ENCODE measurements at places on chromosomes 11 and 22.

- DNase-seq = no peak
Measured at GRCh38 chr11:131397675-131398074, 27.3 kb downstream of the NTM start.

GRCh38 chr22:21026783-21027692, 5.3 kb downstream of the SLC7A4 start:
- no peak for DNase-seq

DNA sequence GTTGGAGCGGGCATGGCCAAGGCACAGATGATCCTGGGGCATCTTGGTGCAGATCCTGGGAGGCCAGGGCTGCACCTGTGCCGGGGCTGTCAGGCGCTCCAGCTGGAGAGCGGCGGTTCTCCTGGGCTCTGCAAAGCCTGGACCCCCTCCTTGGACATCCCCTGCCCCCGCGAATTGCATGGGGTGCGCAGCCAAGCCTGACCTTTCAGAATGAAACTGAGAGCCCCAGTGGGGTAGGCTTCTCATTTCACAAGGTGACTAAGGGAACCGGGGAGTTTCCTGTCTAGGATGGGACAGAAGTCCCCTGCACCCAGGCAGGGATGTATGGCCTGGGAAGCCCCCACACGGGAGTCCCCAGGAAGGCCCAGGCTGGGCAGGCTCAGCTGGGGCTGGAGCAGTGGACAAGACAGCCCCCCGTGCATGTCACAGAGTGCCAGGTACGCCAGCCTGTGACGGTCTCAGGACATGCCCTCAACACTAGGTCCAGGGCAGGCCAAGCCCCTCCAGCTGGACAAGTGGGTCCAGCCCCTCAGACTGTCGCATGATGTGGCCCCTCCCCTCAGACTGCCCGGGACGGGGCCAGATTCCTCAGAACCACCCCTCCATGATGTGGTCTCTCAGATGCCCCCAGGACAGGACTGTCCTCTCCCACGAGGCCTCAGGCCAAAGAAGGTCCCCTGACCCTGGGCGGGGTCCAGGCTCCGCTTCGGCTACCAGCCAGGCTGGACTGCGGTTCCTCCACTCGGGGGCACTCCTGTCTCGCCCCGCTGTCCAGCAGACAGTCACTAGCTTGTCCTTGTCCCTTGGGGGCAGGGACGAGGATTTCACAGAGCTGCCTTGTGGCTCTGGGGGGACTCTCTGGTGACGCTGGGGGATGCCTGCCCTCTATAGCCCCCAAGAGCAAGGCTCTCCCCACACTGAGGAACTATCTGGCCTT, 2.3 kb downstream of the LSP1 start:
- DNase-seq = peak; percentile 81

- DNase-seq = no peak
Measured at GRCh38 chr11:2521733-2522630, 77.2 kb downstream of the KCNQ1 start.

DNA sequence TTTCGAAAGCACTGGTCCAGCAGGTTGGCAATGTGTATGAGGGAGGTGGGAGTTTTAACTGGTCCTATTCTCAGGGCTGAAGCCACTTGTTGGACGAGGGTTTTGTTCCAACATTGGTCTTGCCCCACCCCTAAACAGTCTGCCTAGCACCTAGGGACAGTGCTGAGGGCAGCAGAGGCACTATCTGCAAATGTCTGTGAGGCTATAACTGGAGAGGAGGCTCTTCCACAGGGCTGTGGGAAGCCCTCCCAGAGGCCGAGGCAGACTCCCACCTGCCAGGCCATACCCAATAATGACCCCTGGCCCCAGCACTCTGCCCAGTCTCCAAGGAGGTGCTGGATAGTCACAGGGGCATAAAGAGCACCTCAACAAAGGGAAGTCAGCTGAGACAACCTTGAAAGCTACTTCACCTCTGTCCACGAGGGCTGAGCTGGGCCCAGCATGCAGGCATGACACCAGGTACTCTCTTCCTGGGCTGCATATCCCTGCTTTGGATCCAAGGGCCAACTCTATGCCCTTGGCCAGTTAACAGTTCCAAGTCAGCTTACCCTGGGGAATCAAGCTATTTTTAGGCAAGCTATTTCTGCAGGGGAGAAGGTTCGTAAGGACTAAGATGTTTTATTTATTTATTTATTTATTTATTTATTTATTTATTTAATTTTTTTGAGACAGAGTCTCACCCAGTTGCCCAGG, 40.2 kb upstream of the SLC25A1 start:
- DNase-seq = no peak

DNA sequence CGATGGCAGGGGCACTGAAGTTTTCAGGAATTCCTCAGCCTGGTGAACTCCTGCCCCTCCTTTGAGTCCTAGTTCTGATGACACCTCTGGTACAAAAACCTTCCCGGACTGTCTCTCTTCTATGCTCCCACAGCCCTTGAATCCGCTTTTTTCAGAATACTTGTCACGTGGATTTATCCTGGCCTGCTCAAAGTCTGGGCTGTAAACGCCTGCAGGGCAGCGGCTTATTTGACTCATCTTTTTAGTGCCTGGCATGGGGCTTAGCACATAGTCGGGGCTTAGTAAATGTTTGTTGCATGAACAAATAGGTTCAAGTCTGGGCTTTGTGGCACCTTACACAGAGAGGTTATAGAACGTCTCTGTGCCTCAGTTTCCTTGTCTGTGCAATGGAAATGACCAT, 13.4 kb upstream of the KCNJ11 start:
- DNase-seq = no peak

DNA sequence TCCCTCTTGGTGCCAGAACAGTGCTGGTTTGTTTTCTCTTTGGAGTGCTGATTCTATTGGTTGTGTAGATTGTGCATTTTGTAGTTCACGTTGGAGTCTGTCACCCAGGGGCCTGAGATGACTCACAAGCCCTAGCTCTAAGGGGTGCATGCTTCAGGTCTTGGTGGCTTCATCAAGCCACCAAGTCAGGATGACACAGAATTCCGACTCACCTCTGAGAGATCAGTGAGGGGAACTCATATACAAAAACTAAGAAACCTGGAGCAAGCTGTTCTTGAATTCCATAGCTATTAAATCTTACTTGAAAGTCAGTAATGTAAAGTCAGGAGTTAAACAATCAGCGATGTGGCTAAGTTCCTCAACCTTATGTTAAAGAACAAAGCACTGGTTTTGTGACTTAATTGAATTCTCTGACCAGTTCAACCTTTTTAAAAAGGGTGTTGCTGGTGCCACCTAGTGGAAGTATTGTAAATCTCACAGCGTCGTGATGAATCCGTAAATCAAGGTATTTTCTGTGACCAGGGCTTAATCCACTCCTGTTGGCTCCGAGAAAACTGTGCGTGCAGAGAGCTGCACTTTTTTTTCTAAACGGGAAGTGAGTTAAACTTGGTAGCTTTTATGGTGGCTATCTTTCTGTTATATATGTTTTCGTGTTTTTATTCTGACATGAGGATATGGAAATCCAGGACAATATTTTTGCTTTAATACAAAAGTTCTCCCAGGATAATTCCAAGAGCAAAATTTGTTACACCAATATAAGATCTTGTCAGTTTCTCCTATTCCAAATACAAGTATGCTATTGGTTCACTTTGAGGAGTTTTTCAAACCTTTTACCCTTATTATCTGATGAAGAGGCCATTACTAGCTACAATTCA, 14.6 kb downstream of the MMP13 start:
- no peak for DNase-seq

DNA sequence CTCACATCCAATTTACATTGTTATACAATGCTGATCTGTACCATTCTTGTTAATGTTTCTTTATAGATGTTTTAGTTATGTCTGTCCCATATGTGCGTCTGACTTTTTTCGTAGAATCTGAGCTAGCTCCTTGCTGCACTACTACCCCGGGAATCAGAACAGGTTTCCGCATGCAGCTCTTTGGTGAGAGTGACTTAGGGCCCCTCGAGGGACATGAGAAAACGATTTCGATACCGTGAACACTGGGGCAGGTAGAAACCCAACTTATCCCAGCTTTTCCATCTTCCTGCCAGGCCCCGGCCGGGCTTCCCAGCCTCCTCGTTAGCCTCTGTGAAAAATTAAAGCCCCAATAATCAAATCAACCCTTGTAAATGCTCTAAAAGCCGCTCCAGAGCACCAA, 23.4 kb upstream of the PKNOX2 start:
- DNase-seq = no peak

GRCh38 chr11:86594746-86595145, 77.7 kb downstream of the ME3 start:
- DNase-seq = no peak

DNA sequence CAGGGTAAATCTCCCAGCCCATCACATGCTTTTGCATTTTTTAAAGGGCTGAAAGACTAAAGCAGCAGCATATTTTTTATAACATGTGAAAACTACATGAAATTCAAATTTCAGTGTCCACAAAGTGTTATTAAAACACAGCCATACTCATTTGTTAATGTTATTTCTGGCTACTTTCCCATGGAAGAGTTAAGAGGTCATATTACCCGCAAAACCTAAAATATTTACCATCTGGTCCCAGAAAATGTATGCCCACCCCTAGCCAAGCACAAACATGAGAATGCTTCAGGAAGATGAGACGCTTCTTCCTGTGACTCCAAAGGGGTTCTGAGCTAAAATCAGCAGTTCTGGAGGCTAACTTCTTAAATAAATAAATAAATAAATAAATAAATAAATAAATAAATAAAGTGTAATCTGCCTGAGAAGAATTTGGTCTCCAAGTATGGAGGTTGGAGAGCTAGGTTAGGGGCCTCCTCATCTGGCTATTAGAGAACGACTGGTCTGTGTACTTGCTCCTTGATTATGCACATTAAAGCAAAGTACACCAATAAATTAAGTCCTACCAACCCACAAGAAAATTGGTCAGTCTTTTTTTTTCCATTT, 9.7 kb downstream of the IMMP1L start:
- no peak for DNase-seq

DNA sequence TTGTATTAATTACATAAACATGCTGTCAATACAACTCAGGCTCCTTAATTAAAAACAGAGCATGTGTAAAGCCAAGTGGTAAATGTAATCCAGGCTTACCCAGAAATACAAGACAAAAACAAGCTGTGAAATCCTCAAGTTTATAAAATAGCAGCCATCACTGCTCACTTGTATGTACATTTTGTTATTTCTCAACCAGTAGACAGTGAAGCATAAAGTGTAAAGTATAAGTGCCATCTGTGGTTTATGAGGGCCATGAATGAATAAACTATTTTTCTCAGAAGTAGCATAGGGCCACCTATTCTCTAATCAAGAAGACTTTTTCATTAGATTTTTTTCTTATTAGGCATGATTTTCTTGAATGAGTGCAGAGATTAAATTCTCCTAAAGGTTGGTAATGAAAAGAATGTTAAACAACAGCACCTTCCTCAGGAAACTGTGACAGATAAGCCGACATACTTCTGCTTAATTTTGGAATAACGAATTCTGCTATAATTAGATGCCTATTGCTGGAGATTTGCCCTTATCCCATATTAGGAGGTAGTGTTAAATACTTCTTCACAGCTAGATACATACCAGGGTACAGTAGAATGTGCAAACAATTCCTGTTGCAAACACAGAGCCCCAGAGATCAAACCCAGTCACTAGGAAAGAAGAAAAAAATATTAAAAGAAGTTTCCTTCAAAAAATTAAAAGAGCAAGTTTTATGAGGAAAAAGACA, 13.0 kb downstream of the SLC5A12 start:
- DNase-seq = no peak

GRCh38 chr22:44352378-44353035, 39.8 kb upstream of the SHISAL1 start:
- DNase-seq = no peak
